CD8-positive, alpha-beta memory T cell (primary cell): ENCODE measurements at places on chromosomes 7 and 10. TPM values are rescaled to one million over a fixed set of nuclear protein-coding genes. Genes with fewer than 3 reads are reported as not detected.

HOXA11 gene
- not detected for polyA plus RNA-seq

MAD1L1 gene
- polyA plus RNA-seq, result 185 TPM

TMEM26 gene
- not detected for polyA plus RNA-seq

LEP gene
- polyA plus RNA-seq, result not detected

TFR2 gene
- polyA plus RNA-seq, result 2.7 TPM

DNA sequence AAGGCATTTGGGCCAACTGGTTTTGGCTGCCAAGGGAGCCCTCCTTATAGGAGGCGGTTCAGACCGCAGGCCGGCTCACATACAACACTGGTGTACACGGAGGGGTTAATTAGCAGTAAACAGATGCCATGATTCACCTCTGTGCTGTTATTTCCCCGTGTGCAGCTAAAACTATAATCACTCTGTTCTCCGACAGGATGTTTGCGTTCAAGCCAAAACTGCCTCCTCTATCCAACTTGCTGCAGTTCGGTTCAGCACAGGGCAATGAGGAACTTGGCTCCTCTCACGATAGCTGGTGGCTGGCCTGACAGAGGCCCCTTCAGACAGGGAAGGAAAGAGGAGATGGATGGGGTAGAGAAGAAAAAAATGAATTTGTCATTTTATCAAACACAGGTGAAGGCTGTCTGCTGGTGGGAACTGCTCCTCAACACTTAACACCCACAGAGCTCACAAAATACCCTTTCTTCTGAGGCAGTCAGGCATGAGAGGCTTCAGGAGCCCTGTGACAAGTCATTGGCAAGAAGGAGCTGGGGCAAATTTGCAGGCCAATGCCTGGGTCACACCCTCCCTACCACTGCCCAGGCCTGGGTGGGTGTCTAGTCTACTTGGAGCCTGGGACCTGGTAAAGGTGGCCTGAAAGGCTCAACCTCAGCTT is 24.0 kb downstream of the KCNMA1 start:
- no peak for DNase-seq

DNA sequence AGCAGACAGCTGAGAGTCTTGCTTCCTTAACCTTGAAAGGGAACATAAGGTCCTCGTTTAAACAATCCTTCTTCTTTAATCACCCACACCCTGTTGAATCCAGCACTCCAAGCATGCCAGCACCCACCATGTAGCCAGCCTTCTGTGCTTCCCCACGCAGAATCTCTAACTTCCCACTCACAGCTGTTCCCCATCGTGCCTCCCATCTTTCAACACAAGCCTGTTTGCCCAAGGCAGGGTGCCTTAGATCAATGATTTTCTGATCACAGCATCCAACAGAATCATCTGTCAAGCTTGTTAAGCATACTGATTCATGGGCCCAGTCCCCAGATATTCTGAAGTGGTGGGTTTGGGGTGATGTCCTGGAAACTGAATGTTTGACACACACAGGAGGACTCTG is 530.8 kb downstream of the SH2D4B start:
- no peak for DNase-seq

DNA sequence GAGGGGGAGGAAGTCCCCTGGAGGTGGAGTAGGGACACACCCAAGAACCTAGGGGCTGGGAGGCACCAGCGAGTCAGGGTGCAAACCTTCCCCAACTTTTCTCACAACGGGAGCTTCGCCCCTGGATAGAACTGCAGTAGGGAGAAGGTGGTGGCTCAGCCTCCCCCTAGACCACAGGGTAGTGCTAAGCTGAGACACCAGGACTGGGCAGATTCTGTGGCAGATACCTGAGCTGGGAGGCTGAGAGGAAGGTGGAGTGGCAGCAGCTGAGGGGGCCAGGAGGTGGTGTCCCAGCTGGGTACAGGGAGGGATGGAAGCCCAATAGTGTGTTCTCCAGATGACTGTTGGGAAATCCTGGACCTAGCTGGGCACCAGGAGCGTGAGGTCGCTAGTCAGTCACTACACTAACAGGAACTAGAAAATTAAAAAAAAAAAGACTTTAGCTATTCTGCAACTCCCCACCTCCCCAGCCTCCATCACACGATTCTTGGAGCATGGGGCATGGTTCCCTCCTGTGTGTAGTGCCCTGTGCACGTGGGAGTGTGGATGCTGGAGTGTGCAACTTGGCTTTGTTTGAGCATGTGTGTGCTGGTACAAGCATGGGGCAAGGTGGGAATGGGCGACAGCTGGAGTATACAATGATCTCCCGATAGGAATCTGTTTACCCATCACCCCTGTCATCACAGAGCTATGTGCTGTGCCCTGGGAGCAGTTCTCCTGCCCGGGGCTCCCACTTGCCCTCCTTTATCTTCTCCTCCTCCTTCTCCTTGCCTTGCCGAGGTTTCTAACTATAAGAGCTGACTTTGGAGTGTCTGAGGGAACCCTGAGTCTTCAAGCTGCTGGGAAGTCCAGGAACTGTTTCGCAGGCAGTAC is 8.8 kb upstream of the TRPV6 start:
- DNase-seq, result no peak
